ENCODE measurements at places on chromosomes 1 and 21. TPM values are rescaled to one million over a fixed set of nuclear protein-coding genes. Genes with fewer than 3 reads are reported as not detected.

Gene FAM110D
- total RNA-seq, result 2.4 TPM

DNA sequence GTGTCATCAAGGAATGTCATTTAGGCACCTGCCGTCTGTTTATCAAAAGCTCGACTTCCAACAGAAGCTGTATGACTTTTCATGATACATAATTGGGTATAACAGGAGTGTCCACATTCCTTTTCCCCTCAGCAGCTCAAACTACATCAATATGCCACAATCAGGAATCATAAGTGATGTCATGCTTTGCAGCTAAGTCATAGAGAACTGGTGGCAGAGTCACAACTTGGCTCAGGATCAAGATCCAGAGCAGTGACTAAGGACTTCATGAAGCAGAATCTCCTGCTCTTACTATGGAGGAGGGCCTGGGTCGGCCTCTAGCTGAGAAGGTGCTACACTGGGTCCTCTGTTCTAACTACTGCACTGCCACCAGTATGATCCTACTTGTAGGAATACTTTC, 36.5 kb upstream of the AGBL4 start:
- DNase-seq, result peak; percentile 12

DNA sequence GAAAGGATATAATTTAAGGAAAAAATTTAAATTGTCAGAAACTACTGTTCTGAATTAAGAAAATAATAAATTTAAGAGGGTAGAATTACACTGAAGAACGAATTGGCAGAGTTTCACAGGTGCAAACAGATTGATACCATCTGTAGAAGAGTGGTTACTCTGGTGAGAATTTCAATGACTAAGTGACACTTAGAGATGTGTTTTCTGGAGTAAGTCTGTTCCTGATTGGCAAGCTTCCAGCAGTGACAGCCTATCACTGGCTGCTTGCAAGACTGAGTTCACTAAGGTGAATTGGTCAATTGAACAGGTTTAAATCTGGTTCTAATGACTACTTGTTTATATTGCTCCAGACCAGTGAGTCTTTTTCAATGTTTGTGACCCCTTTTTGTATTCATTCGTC, 838.2 kb upstream of the RGS18 start:
- DNase-seq, result no peak

- no peak for DNase-seq
Measured at GRCh38 chr1:92310185-92310597, 11.3 kb downstream of the RPAP2 start.

DNA sequence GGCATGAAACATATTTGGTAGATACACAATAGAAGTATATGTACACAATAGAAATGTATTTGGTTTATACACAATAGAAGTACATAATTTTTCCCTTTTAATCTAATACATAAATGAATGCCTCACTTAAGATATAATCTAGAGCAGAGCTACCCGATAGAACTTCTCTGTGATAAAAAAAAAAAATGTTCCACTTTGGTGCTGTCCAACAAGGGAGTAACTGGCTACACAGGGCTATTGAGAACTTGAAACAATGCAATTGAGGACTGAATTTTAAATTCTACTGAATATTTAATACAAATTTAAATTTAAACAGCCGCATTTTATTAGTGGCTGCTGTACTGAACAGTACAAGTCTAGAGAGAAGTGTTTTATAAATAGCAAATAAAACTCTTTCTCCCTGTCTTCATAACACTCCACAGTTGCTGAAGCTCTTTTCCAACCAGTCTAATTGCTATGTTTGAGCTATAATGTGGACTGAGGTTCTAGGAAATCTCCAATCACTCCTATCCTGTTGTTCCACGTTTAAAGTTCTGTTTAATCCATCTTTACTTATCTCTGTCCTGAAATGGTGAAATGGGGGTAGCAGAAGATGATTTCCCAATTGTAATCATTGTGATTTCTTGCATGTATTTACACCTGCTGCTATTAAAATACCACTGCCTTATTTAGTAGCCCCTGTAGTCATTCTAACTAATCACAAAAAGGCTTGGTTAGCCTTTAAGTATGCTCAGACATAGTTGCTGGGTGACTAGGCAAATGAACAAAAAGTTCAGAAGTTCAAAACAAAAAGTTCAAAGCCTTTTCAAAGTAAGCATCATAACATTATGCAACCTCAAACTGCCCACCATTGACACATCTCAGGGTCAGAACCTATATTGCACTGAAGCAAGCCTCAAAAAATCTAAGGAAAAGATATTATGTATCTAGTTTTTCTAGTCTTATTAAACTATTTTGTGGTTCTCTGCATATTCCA, 192.3 kb upstream of the C1orf87 start:
- DNase-seq, result no peak

Gene ERICH3
- not detected for total RNA-seq

DNA sequence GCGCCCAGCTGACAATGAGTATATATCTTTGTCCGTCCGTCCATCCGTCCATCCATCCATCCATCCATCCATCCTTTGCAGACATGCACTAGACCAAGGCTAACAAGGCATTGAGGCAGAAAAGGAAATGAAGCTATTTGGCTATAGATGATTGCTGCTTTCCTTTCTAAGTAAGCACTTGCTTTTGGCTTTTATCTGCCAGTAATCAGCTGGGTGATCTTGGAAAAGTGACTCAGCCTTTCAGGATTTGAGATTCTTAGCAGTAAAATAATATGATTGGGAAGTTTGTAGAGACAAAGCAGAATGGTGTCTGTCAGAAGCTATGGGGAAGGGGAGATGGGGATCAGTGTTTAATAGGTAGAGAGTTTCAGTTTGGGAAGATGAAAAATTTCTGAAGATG, 22.7 kb downstream of the ZFYVE9 start:
- no peak for DNase-seq

DNA sequence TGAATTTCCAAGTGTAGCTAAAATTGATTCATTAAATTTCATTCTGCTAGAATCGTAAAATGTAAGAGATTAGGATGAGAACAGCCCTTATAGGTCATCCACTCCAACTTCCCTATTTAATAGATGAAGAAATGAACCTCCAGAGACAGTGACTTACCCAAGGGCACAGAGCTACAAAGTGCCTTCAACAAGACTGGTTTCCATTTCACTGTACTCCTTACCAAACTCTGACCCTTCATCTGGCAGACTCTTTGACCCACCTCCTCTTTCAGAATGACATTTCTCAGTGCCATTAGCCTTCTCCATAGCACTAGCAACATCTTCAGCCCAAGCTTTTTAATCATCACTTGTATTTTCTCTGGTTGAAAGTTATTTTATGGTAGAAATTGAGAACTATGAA, 161.3 kb downstream of the NEK7 start:
- no peak for DNase-seq

- DNase-seq, result no peak
Measured at GRCh38 chr1:43304314-43304681, 3.5 kb downstream of the TIE1 start.

GRCh38 chr1:231050395-231050794, 10.3 kb upstream of the FAM89A start:
- no peak for DNase-seq

- no peak for DNase-seq
Measured at GRCh38 chr1:41239988-41240610, 2.0 kb downstream of the SCMH1 start.

- no peak for DNase-seq
Measured at GRCh38 chr1:165371588-165372225, 15.2 kb upstream of the LMX1A start.

DNA sequence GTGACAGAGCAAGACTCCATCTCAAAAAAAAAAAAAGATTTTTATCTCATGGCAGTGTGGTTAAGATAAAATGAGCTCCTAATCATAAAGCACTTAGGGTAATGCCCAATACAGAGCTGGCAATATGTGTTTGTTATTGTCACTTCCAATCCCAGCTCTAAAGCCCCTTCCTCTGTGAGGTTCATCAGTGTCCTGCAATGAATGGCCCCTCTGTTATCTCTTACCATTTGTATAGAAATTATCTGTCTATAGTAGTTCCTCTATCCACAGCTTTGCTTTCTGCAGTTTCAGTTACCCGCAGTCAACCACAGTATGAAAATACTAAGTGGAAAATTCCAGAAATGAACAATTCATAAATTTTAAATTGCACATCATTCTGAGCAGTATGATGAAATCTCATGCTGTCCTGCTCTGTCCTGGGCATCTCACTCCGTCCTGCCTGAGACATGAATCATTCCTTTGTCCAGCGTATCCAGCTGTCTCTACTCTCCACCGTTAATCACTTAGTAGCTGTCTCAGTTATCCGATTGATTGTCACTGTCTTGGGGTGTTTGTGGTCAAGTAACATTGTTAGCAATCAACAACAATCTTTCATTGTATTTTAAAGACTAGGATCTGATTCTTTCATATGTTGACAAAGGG, 50.2 kb upstream of the DNAH14 start:
- DNase-seq, result no peak

GRCh38 chr1:165539908-165540307, 3.9 kb upstream of the LRRC52 start:
- DNase-seq, result no peak

Gene SYPL2
- 11.3 TPM for total RNA-seq

Gene IGSF9
- 2.2 TPM for total RNA-seq

Gene TENT5C
- 32.3 TPM for total RNA-seq

Gene IVL
- total RNA-seq, result not detected

- DNase-seq, result peak; percentile 63
Measured at GRCh38 chr1:112625696-112626095, 6.1 kb downstream of the CAPZA1 start.

DNA sequence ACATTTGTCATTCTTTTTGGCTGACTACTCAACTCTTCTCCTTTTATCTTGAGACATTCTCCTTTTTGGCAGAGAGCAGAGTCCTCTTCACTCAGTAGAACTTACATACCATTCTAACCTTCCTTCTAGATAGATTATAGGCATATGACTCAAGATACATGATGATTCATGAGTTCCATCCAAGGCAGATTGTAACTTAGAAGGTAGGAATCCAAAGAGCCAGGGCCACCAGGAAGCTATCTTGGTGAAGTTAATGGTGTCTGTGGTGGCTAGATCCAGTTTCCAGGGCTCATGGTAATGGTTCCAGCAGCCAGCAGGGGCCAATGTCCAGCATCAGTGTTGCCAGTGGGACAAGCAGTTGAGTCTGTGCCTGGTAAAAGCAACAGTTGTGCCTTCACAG, 76.1 kb upstream of the KIAA0040 start:
- DNase-seq, result no peak

DNA sequence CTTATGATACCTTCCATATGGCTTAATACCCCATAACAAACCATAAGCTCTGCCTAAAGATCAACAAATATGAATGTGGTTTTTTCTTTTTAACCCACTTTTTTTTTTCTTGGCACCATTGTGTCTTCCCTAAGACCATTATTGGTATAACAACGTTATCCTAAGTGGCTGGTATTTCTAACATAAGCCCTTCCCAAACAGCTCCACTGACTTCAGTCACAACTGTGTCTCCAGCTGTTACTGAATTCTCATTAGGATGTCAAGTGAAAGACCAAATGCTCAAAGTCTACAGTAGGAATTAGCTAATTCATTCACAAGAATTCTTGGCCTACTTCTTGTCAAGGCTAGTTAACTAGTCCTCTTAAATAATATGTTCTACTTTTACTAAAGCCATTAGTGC, 4.2 kb upstream of the RXRG start:
- DNase-seq, result no peak

- no peak for DNase-seq
Measured at GRCh38 chr1:109241841-109242345, 7.4 kb upstream of the CELSR2 start.

DNA sequence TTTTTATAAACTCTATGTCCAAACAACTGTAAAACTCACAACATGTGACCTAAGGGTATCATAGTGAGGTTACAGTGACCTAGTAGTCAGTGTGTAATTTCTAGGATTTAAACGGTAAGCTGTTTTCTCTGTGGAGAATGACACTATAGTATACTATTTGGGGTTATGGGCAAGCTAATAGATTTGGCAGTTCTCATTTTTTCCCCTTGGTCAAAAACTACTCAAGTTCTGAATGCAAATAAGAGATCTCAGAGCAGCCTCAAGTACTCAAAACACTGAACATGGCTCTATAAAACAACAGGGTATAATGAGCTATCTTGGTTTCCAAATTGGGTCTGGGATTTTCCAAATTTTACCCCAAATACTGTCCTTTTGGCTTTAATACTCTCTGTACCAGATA, 88.5 kb upstream of the HMCN1 start:
- no peak for DNase-seq

- no peak for DNase-seq
Measured at GRCh38 chr1:218874801-218875400, 298.8 kb upstream of the LYPLAL1 start.

GRCh38 chr1:242787968-242788367, 263.5 kb upstream of the PLD5 start:
- no peak for DNase-seq

Gene SLC2A1
- 8.1 TPM for total RNA-seq

Gene ACTA1
- 194 TPM for total RNA-seq

Gene PTTG1IP
- total RNA-seq, result 206 TPM

DNA sequence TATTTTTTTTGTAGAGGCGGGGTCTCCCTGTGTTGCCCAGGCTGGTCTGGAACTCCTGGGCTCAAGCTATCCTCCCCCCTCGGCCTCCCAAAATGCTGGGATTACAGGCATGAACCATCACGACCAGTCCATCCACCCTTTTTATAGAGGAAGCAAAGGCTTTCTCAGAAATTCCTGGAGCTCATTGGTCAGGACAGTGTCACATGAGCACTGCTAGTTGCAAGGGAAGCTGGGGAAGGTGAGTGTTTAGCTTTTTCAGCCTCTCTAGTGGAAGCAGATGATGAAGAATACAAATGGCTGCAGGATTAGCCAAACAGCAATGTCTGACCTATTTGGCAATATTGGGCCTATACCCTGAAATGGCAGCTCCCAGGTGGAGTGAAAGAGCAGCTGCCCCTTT, 8.0 kb downstream of the IGFN1 start:
- no peak for DNase-seq

DNA sequence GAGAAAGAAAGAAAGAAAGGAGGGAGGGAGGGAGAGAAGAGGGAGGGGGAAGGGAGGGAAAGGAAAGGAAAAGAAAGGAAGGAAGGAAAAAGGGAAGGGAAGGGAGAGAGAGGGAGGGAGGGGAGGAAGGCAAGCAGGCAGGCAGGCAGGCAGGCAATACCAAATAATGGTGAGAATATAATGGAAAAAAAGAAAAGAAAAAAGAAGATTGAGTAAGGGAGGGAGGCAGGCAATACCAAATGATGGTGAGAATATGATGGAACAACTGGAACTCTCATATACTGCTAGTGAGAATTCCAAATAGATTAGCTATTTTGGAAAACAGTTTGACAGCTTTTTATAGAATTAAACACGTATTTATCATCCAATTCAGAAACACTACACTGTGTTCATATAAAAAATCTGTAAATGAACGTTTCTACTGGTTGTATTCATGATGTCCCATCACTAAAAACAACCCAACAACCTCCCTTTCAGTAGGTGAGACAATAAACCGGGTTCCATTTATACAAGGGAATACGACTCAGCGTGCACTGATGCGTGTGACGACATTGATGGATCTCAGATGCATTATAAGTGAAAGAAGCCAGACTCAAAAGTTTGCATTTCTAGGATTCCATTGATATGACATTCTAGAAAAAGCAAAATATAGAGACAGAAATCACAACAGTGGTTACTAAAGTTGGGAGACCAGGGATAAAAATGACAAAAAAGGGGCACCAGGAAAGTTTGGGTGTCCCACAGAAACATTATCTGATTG, 226.4 kb downstream of the DSCAM start:
- DNase-seq, result no peak
